ENCODE measurements at places on chromosomes 3 and 15.

DNA sequence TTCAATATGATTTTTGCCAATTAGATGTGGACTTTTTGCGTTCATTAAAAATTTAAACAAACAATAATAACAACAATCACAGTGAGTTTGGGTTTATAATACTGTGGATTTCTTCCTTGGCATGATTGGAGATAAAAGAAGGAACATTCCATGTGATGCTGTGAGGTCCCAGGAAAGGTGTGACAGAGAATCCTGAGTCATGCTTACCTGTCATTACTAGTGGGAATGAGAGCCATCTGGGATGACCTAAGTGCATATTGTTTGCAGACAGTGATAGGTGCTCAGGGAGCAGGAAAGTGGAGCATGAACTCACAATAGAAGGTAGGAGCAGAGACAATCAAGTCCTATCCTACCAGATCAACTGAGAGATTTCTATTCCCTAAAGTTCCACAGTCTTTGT, 766.5 kb upstream of the CFAP20DC start:
- no peak for DNase-seq

- no peak for DNase-seq
These were observed 435 bp downstream of the ALDH1L1 start for GRCh38 chr3:126179825-126180476.

- DNase-seq = no peak
These were observed 33.2 kb downstream of the PML start for GRCh38 chr15:74027688-74028087.

- DNase-seq = no peak
These were observed 8.7 kb downstream of the ZDHHC19 start for GRCh38 chr3:196202516-196202970.

DNA sequence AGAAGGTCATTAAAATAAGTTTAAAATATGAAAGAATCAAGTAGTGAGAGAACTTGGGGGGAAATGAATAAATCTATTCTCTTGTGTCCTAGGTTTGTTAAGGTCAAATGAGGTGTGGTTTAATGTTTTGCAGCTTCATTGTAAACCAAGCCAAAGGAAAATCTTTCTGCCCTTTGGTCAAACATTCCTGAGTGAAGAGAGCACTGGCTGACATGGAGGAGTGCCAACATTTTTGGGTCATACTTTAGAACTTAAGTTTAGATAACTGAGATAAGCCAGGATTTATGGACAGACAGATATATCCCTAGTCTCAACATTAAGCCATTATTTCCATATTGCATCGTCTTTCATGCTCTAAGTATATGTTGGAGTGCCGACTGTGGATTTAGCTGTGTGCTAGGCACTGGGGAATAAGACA, 66.4 kb downstream of the PTPRG start:
- DNase-seq = no peak

DNA sequence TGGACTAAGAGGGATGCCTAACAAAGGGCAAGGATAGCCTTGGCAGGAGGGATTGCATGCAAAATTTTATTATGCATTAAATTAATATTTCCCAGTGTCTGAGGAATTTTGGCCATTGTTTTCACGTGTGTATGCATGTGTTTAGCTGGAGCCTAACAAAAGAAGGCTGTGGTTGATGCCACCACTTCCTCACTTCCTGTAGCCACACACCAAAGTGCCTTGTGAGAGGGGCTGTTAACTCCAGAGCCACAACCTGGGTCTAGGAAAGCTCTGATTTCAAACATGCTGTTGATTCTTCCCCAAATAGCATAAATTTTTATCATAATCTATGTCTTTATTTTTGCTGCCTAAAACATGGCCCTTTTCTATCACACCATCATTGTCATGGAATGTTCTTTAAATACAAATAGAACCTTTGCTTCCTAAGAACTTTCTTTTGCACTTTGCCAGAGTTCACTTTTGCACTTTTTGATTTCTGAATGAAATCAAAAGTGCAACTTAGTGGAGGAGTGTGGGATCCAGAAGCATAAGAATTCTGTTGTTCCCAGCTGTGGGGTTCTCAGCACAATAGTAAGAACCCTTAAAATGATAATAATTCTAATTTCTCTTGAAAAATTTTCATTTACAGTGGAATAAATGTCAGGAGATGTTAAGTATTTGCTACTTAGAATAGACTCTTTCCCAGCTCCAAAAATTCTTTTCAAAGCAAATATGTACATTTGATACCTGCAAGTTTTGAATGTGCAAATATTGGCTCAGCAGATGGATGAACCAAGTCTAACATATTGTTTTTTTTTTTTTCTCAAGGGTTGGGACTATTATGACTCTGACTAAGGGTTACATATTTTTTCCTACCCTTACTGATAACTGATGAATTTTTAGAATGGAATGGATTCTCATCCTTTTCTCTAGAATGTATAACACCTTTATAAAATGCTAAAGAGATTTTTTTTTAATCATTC, 35.6 kb upstream of the SPTSSB start:
- no peak for DNase-seq

- no peak for DNase-seq
These were observed 189.8 kb upstream of the PROK2 start for GRCh38 chr3:71974786-71975185.

- DNase-seq = no peak
These were observed 14.4 kb upstream of the CMSS1 start for GRCh38 chr3:99803297-99803696.

GRCh38 chr15:82971218-82971984, 14.6 kb upstream of the RAMAC start:
- DNase-seq = no peak

DNA sequence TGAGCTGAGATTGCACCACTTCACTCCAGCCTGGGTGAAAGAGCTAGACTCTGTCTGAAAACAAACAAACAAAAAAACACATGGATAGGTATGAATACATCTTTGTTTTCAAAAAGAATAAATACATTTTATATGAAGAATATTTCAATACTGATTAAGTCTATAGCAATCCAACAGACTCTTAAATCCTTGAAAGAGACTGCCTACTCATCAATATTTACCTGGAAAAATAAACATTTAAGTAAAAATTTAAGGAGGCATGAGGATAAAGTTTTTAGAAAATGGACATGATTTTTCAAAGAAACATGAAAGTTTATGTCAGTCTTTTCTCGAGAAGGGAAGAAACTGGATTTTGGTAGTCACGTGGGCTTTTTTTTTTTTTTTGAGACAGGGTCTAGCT, 5.4 kb downstream of the NKIRAS1 start:
- DNase-seq = no peak

DNA sequence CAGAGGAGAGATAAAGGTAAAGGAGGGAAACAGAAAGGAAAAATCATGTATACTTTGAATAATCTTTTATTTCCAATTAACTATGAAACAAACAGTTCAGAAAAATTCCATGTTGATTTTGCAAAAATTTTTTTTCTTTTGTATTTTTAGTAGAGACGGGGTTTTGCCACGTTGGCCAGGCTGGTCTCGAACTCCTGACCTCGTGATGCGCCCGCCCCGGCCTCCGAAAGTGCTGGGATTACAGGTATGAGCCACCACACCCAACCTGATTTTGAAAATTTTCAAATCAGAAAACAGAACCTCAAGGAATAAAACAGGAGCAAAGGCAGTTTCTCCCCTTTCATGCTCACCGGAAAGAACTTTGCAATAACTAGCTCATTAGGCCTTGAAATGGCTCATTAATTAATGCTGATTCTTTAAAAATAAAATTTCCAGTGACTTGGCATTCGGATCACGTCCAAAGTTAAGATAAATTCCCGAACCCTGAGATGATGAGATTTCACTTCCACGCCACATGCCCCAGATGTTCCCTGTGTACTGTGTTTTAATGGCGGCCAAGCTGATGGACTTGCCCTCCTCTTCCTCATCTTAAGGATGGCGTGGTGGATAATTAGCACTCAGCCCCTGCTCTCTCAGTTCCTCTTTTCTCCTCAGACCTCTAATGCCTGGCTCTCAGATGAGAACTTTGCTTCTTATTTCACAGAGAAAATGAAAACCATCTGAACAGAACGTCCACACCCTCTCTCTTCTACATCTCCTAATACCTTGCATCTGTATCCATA, 10.8 kb downstream of the BCL2L10 start:
- DNase-seq = no peak

DNA sequence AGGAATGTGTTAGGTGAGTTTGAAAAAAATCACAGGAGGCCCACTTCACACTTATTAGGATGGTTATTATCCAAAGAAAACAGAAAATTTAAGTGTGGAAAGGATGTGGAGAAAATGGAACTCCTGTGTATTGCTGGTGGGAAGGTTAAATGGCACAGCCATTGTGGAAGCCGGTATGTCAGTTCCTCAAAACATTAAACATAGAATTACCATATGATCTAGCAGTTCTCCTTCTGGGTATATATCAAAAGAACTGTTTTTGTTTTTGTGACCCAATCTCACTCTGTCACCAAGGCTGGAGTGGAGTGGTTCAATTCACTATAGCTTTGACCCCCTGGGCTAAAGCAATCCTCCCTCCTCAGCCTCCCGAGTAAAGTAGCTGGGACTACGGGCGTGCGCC, 10.4 kb upstream of the ZFYVE19 start:
- no peak for DNase-seq

- no peak for DNase-seq
These were observed 271.2 kb downstream of the RBMS3 start for GRCh38 chr3:29552051-29552450.

DNA sequence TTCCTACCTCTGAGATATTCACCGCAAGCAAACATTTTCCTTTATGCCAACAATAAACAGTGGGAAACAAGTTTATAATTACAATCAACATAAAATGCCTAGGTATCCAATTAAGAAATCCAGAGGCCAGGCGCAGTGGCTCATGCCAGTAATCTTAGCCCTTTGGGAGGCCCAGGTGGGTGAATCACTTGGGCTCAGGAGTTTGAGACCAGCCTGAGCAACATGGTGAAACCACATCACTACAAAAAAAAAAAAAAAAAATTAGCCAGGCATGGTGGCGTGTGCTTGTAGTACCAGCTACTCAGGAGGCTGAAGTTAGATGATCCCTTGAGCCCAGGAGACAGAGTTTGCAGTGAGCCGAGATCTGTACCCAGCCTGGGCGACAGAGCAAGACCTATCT, 17.3 kb downstream of the TBC1D2B start:
- no peak for DNase-seq

- DNase-seq = no peak
These were observed 12.4 kb upstream of the CEP152 start for GRCh38 chr15:48823237-48823636.

DNA sequence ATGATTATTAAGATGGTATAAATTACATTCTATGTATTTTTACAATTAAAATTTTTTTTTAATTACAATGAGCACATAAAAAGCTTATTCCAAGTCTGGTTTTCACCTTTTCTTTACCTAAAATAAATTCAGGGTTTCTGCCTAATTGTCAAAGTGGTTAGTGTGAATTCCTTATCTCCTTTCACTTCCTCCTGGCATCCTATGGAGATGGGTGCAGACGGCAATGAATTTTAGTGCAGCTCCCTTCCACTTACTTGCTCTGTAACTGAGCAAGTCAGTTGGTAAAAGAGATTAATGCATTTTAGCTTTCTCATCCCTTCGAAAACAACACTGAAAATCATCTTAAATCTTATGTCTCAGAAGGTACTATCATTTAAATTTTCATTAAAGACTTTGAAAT, 13.1 kb downstream of the HDGFL3 start:
- no peak for DNase-seq

- no peak for DNase-seq
These were observed 4.3 kb downstream of the JMJD7 start for GRCh38 chr15:41832208-41832607.

DNA sequence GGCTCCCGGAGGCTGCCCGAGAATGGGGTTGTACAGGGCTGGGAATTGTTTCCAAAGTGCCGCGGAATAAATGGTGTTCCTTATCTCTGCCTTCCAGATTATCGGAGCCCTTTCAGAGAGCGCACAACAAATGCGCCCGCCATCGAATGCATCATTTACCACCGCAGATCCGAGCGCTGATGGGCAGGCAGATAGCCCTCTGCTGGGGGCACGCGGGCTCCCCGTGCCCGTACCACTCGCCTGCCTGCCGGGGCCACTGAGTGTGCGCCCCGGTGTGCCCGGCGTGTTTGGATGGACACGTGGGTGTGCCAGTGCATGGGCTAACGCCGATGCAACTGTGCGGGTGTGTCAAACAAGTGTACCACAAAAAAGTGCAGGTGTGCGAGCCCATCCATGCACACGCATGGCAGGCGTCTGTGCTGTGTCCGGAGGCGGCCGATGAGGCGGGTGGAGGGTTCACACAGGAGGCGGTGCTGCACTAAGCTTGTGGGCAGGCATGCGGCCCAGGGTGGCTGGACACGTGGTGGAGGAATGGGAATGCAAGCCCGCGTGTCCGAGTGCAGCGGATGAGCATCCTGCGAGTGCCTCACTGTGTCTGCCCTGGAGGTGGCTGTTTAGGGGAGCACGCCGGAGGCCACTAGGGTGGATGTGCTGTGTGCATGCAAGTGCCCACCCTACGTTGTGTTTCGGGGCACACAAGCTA, 3.8 kb upstream of the GATA2 start:
- DNase-seq = no peak

- no peak for DNase-seq
These were observed 633 bp downstream of the THPO start for GRCh38 chr3:184377374-184377773.

DNA sequence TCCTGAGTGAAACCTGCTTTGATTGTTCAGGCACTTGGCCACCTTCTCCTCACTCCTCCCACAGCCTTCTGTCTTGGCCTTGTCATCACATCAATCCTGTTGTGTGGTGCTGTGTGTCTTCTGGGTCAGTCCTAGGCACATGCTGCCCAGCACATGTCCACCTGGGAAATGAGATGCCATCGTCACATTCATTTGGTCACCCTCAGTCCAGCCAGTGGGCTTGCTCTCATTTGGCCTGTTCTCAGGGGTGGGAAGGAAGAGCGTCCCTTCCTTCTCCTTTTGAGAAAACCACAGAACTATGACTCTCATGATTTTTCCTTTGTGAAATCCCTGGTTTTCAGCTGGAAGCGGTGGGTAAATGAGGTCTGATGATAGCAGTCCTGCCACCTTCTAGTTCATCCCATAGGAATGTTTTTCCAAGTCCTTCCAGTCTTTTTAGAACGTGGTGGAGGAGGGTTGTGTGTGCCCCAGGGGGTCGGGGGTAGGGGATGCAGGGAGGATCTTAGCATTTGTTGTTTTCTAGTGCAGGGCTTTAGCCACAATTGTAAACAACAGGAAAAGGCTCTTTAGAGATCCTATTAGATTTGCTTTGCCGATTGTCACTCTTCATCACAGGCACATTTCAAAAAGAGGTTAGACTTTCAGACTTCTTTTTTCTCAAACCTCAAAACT, 8.4 kb upstream of the PLA1A start:
- no peak for DNase-seq

GRCh38 chr3:46239952-46240351, 2.3 kb upstream of the CCR3 start:
- DNase-seq = no peak

GRCh38 chr15:100686021-100686724, 83.8 kb downstream of the ASB7 start:
- no peak for DNase-seq

- no peak for DNase-seq
These were observed 71.0 kb downstream of the ATP2B2 start for GRCh38 chr3:10434144-10434937.

DNA sequence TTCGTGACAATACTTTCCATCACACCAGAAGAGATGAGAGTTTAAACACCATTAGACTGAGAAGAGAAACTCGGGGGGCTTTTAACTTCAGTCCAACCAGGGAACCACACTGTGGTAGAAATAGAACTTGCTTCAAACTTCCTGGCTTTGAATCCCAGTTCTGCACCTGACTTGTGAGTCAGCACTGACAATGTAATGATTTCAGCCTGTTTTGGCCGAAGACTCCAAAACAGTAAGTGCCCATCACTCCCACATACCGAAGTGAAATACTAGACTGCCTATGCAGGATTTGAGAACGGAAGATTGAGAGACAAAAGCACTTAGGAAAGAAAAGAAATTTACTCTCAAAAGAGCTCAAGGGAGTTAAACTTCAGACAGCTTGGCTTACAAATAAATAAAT, 27.0 kb downstream of the C2CD4B start:
- no peak for DNase-seq

Data from stimulated activated CD4-positive, alpha-beta T cell treated with anti-CD3 and anti-CD28 coated beads, Interleukin-1b, Interleukin-23, amount 100 ng/mL, for 24 hours (primary cell).